ENCODE measurements at places on chromosomes 3 and 15. TPM values are rescaled to one million over a fixed set of nuclear protein-coding genes. Genes with fewer than 3 reads are reported as not detected.
A peak's percentile ranks its signal among the peaks of the same experiment; 100 is the strongest.

GRCh38 chr3:95923496-95924210 lies 890.7 kb upstream of the EPHA6 start:
- H3K4me1 ChIP-seq, result no peaks in the 10 kb centered on the region
- DNase-seq, result no peak
- H3K27ac ChIP-seq, result no peak overlapping the region
- H3K4me3 ChIP-seq, result no peak overlapping the region

GRCh38 chr3:120855665-120856437 lies 52.2 kb upstream of the STXBP5L start:
- no peaks in the 10 kb centered on the region for H3K36me3 ChIP-seq
- H3K27me3 ChIP-seq, result no peaks in the 10 kb centered on the region
- no peaks in the 10 kb centered on the region for H3K4me1 ChIP-seq
- H3K4me3 ChIP-seq, result no peak overlapping the region
- no peak for DNase-seq

PPP1R14D gene
- total RNA-seq, result not detected

DNA sequence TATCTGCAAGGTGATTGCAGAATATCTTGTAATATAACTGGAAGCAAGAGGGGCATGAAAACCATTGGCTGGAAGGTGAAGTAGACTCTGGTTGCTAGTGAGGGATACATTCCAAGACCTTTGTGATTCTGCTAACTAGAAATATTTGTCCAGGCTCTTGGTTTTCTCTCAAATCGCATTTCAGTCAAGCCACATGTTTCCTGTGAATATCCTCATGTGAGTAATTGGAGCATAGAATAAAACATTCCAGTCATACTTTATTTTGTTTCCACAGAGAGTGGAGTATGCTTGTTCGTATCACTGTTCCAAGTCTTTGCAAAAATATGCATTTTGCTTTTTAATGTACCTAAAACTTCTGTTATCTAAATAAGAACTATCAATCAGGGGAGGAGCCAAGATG lies 850.0 kb downstream of the EPHA3 start:
- no peaks in the 10 kb centered on the region for H3K36me3 ChIP-seq
- DNase-seq, result no peak
- no peaks in the 10 kb centered on the region for H3K27me3 ChIP-seq
- H3K27ac ChIP-seq, result no peak overlapping the region
- no peaks in the 10 kb centered on the region for H3K4me1 ChIP-seq

WDR76 gene
- 4.2 TPM for total RNA-seq

GRCh38 chr15:67024998-67025368 lies 40.4 kb upstream of the SMAD3 start:
- H3K36me3 ChIP-seq, result no peaks in the 10 kb centered on the region
- no peak overlapping the region for H3K4me3 ChIP-seq
- DNase-seq, result no peak
- peaks cover 16% of the 10 kb centered on the region for H3K4me1 ChIP-seq
- H3K27me3 ChIP-seq, result no peaks in the 10 kb centered on the region

DNA sequence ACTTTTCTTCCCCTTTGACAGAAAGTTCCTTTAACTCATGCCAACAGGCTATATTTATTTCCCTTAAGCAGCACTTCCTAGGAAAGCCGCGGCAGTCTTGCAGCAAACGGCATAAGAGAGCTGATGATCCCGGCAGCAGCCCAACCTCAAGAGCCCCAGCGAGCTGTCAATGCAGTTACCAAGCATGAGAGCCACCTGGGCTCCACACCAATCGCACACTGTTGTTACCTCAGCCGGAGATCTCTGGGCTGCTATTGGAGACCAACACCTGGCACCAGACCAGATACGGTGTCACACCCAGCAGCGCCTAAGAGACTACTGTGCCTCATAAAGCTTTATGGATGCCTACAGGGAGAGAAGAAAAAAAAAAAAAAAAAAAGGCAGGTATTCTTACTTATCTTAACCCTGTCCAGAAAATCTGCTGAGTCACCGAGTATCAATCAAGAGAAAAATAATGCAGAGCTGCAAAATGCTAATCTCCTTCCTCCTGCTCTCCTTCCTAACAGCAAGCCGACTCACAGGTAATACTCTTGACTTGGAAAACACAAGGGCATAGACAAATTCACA lies 11.7 kb downstream of the ABCC5 start:
- DNase-seq, result peak; percentile 52
- H3K27me3 ChIP-seq, result no peaks in the 10 kb centered on the region
- H3K4me3 ChIP-seq, result peak overlapping the region; percentile 27
- H3K4me1 ChIP-seq, result no peaks in the 10 kb centered on the region

OR5K3 gene
- total RNA-seq, result not detected

- H3K4me3 ChIP-seq, result no peak overlapping the region
- H3K36me3 ChIP-seq, result peaks cover 3% of the 10 kb centered on the region
- H3K27ac ChIP-seq, result peak overlapping the region; percentile 48
- H3K27me3 ChIP-seq, result no peaks in the 10 kb centered on the region
- DNase-seq, result no peak
Measured at GRCh38 chr3:58175437-58176184, 35.2 kb downstream of the DNASE1L3 start.

GRCh38 chr3:45748068-45748467 lies 48.3 kb downstream of the SLC6A20 start:
- H3K27ac ChIP-seq, result no peak overlapping the region
- H3K4me1 ChIP-seq, result no peaks in the 10 kb centered on the region
- no peak for DNase-seq
- no peaks in the 10 kb centered on the region for H3K27me3 ChIP-seq
- no peak overlapping the region for H3K4me3 ChIP-seq
- no peaks in the 10 kb centered on the region for H3K36me3 ChIP-seq

DNA sequence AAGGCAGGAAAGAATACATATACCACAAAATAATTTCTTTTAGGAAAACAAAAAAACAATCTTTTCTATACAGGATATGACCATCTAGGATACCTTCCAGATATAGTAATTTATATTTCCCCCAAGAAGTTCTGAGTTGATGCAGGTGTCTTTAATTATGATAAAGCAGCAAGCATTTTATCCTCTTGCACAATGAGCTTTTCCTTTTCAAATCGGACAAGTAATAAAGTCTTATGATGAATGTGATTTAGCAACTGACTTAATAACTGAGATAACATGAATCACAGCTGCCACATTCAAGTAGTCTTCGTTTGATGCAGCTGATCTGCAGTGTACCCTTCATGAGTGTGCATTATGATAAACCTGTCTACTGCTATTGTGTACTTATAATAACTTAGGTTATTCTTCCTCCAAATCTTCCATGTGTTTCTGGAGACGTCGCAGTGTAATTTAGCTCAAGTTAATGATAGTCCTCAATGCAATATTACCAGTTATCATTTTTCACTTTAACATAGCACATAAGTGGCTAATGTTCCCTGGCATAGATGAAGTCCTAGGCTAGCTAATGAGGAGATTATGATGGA lies 260.3 kb upstream of the MRPL3 start:
- H3K4me1 ChIP-seq, result no peaks in the 10 kb centered on the region
- H3K27ac ChIP-seq, result no peak overlapping the region
- H3K4me3 ChIP-seq, result no peak overlapping the region
- no peak for DNase-seq
- H3K36me3 ChIP-seq, result no peaks in the 10 kb centered on the region
- no peaks in the 10 kb centered on the region for H3K27me3 ChIP-seq

GRCh38 chr15:50968353-50968752 lies 59.9 kb downstream of the AP4E1 start:
- H3K27ac ChIP-seq, result no peak overlapping the region
- H3K36me3 ChIP-seq, result peaks cover 7% of the 10 kb centered on the region
- no peak for DNase-seq
- no peaks in the 10 kb centered on the region for H3K27me3 ChIP-seq
- no peak overlapping the region for H3K4me3 ChIP-seq
- no peaks in the 10 kb centered on the region for H3K4me1 ChIP-seq

DNA sequence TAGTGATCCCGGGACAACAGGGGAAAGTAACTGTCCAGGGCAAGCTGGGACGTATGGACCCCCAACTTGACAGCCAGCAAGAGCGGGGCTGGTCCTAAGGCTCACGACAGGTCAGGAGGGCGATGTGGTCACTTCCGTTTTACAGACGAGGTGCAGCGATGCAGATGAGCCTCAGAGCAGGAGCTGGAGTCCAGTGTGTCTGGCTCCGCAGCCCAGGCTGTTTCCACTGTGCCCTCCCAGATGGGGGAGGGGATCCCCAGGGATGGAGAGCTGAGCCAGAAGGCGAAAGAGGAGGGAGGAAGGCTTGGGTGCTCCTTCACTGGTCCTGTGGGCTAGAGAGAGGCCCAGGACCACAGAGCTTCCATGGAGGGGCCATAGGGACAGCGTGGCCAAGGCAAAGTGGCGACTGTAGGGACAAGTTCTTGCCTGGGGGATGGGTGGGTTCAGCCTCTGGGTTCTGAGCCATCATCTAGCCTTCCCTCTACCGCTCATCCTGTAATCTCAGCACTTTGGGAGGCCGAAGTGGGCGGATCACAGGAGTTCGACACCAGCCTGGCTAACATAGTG lies 5.7 kb downstream of the SNX33 start:
- peak overlapping the region; percentile 43 for H3K27ac ChIP-seq
- no peaks in the 10 kb centered on the region for H3K27me3 ChIP-seq
- peak overlapping the region; percentile 91 for H3K4me3 ChIP-seq
- no peak for DNase-seq
- no peaks in the 10 kb centered on the region for H3K36me3 ChIP-seq
- peaks cover 52% of the 10 kb centered on the region for H3K4me1 ChIP-seq

GRCh38 chr3:52055537-52056351 lies 627 bp downstream of the DUSP7 start:
- peak overlapping the region; percentile 78 for H3K4me3 ChIP-seq
- H3K4me1 ChIP-seq, result peaks cover 16% of the 10 kb centered on the region
- no peaks in the 10 kb centered on the region for H3K27me3 ChIP-seq
- H3K36me3 ChIP-seq, result no peaks in the 10 kb centered on the region
- H3K27ac ChIP-seq, result peak overlapping the region; percentile 94

GRCh38 chr15:96412045-96412905 lies 81.8 kb downstream of the NR2F2 start:
- no peak overlapping the region for H3K27ac ChIP-seq
- no peaks in the 10 kb centered on the region for H3K36me3 ChIP-seq
- no peak overlapping the region for H3K4me3 ChIP-seq

GP5 gene
- not detected for total RNA-seq

GP9 gene
- total RNA-seq, result not detected

GRCh38 chr15:78620527-78621421 lies at the start of gene CHRNA3:
Gene CHRNA3 (minus strand): TSS chr15:78620996. CDS start chr15:78620794, 202 bp downstream.
- H3K4me3 ChIP-seq, result peak within 1 kb of the TSS; percentile 21
- H3K4me1 ChIP-seq, result peaks cover 3% of the 10 kb centered on the region
- no peaks in the 10 kb centered on the region for H3K36me3 ChIP-seq
- H3K27me3 ChIP-seq, result peaks cover 39% of the 10 kb centered on the region
- no peak within 1 kb of the TSS for H3K27ac ChIP-seq

HESX1 gene
- 0.66 TPM for total RNA-seq

DNA sequence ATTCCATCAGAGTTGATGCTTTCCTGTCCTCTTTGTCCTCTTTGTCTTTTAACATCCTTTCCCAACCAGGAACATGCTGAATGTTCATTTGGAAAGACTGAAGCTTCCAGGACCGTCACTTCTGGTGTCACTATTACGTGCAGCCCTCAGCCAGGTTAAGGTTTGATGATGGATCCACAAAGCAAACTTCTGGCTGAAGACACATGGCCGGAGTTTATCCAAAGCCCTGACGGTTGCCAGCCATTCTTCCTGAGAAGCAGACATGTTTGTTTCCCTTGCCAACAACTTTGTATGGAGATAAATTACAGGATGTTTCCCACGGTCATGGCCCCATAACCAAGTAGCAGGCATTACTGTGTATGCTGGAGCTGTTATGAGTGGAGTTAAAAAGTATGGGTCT lies 236.9 kb downstream of the THSD4 start:
- no peak overlapping the region for H3K4me3 ChIP-seq
- no peak overlapping the region for H3K27ac ChIP-seq
- no peaks in the 10 kb centered on the region for H3K36me3 ChIP-seq
- H3K27me3 ChIP-seq, result no peaks in the 10 kb centered on the region
- DNase-seq, result no peak

DNA sequence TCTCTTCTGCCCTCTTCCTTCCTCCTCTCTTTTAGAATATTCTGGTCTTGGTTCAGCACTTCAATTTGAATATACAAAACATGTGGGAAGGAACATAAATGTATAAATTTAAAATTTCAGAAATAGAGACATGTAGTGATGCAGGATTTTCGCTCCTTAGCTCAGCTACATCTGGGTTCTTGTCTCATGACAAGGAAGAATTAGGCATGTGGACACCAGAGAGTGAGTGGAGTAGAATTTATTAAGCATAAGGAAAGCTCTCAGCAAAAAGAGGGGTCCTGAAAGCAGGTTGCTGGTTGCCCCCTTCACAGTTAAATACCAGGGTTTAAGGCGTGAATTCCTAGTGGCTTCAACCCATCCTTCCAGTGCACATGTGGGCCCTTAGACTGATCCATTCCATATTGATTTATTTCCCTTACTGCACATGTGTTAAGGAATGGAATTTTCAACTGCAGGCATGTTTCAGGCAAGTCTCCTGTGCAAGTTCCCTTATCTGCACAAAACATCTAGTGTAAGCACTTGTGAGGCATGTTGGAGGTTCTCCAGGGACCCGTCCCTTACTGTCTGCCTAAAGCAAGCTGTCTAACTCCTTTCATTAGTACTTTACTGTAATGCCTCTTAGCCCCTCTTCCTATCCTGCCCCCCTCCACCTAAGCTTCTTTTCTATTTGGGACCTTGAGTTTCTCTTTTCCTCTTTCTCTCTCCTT lies 133.2 kb upstream of the STRIT1 start:
- H3K36me3 ChIP-seq, result no peaks in the 10 kb centered on the region
- no peak overlapping the region for H3K4me3 ChIP-seq
- no peak for DNase-seq
- no peaks in the 10 kb centered on the region for H3K4me1 ChIP-seq
- H3K27me3 ChIP-seq, result no peaks in the 10 kb centered on the region

PCOLCE2 gene
- 178 TPM for total RNA-seq

DNA sequence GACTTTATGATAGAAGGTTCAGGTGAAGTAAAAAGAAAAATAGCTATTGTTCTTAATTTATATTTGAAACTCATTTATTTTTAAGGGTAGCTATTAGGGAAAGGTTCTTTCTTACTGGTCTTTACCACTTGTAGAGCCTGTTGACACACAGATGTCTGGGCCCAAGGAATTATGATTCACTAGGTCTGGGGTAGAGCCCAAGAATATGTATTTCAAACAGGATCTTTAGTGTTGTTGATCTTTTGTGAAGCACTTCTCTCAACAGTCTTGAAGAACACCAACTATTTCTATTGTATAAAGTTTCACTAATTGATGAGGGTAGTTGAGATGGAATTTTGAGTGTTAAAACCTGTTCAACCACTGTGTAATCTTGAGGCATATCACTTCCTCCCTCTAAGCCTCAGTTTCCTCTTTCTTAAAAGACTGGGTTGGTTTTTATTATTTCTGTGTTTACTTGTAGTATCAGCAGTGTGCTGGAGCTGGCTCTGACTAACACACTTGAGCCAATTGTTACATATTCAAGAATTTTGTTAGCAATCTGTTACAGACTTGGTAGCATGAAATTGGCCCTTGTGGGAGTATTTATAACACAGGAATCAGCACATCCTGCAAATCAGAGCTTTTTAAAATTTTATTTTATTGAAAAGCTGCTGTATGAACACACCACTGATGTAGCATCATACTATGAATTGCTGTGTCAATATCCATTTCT lies 155.9 kb downstream of the RBMS3 start:
- no peaks in the 10 kb centered on the region for H3K36me3 ChIP-seq
- H3K4me3 ChIP-seq, result no peak overlapping the region
- peak overlapping the region; percentile 45 for H3K27ac ChIP-seq
- no peak for DNase-seq

- H3K27ac ChIP-seq, result no peak overlapping the region
- no peak overlapping the region for H3K4me3 ChIP-seq
- no peak for DNase-seq
- no peaks in the 10 kb centered on the region for H3K27me3 ChIP-seq
- H3K4me1 ChIP-seq, result no peaks in the 10 kb centered on the region
- no peaks in the 10 kb centered on the region for H3K36me3 ChIP-seq
Measured at GRCh38 chr15:46088486-46089445, 453.9 kb downstream of the SQOR start.

UCN2 gene
- not detected for total RNA-seq
